Spinal cord (tissue), 10 donors: ENCODE measurements at places on chromosomes 1 and 21. TPM values are rescaled to one million over a fixed set of nuclear protein-coding genes. Genes with fewer than 3 reads are reported as not detected.

DNA sequence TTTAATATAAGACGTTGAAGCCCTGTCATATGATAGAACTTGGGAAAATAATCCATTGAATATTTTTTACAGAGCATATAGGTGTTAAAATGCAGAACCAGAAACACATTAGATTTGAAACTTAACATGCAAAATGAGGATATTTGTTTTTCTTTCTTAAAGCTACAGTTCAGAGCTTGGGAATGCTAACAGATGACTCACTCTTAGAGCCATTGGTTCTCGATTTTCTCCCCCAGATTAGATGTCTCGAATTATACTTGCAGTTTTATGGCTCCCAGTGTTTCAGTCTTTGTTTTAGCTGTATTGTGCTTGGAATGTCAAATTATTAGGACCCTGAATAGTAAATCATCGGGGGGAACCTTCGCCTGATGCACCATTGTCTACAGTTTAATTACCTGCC, 575.7 kb upstream of the ZP4 start:
- no peak for DNase-seq

GRCh38 chr1:30610917-30611316, 112.5 kb downstream of the MATN1 start:
- DNase-seq, result no peak

GRCh38 chr1:225159793-225160192, 230.3 kb downstream of the DNAH14 start:
- no peak for DNase-seq

GRCh38 chr1:92366040-92366395, 67.2 kb downstream of the RPAP2 start:
- no peak for DNase-seq

GRCh38 chr21:15679630-15680029, 50.2 kb upstream of the USP25 start:
- no peak for DNase-seq

GRCh38 chr21:37139154-37139553, 66.1 kb downstream of the TTC3 start:
- no peak for DNase-seq

DNA sequence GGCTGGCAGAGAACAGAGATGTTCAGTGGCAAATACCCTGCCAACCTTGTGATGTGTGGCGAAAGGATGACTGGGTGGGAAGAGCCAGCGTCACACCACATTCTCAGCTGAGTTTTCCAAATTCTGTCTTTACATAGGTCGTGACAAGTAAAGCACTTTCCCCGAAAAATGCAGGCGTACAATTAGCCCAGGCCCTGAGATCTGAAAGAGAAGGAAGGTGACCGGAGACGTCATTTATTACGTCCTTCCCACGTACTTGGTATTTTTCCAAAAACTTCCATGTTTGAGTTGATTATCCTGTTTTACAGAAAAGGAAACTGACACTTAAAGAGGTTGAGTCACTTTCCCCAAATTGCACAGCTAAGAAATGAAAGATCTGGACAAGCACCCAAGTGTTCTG, 413.3 kb downstream of the PRDM2 start:
- DNase-seq, result no peak

DNA sequence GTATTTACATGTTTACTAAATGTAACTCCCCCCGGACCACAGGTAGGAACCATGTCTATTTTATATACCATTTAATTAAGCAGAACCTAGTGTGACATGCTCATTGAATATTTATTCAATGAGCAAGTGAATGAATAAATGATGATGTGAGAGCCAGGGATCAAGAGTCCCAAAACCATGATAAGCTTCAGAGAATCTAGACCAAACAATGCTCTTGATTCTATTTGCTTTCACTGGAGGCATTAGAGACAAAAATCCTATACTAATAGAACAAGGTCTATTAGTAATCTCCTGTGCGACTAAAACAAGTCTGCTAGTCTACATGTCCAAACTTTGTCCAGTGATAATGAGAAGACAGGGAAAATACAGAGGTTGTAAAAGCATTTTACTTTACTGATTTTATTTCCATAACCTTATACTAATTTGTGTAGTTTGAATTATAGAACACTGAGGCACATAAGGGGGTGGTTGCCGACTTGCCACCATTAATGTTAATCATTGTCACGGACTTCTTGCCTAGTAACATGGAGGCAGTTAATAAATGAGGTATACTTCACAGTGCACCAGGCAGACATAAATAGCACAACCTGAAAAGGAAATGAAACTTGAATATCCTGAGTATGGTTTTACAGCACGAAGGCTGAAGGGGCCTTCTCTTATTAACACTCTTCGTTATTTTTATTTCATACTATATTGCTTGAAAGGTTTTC, 69.8 kb downstream of the TBX15 start:
- DNase-seq, result no peak

GRCh38 chr1:155173478-155174323, at the start of gene TRIM46:
Gene TRIM46 (plus strand): TSS chr1:155173849. CDS start chr1:155173967, 118 bp downstream.
- peak; percentile 93 for DNase-seq

DNA sequence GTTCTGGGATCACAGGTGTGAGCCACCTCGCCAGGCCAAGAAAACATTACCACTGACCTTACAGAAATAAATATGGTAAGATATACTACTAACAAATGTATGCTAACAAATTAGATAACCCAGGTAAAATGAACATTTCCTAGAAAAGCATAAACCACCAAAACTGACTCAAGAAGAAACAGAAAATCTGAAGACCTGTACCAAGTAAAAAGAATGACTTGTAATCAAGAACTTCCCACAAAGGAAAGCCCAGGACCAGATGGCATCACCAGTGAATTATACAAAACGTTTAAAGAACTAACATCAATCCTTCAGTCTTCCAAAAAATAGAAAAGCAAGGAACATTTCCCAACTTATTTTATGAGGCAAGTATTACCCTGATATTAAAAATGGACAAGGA, 29.3 kb downstream of the USP24 start:
- no peak for DNase-seq

DNA sequence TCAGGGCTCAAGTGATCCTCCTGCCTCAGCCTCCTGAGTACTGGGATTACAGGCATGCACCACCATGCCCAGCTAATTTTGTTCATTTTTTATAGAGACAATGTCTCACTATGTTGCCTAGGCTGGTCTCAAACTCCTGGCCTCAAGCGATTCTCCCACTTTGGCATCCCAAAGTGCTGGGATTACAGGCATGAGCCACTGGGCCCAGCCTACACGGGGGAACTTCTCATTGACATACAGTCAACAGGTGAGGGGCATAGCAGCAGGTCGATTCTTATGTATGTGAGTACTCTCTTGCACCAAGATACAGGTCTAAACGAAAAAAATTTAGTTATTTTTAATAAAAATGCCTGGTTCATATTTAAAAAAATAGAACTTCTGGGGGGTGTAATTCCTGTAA, 39.5 kb upstream of the HHAT start:
- DNase-seq, result no peak

- no peak for DNase-seq
These were observed 1581.4 kb downstream of the KCNT2 start for GRCh38 chr1:195026792-195027191.

HSF2BP gene
- 2.0 TPM for total RNA-seq

FMO2 gene
- 8.7 TPM for total RNA-seq

SPATA45 gene
- total RNA-seq, result 1.3 TPM

ASCL5 gene
- total RNA-seq, result not detected
